ENCODE measurements at places on chromosomes 2 and 18.

DNA sequence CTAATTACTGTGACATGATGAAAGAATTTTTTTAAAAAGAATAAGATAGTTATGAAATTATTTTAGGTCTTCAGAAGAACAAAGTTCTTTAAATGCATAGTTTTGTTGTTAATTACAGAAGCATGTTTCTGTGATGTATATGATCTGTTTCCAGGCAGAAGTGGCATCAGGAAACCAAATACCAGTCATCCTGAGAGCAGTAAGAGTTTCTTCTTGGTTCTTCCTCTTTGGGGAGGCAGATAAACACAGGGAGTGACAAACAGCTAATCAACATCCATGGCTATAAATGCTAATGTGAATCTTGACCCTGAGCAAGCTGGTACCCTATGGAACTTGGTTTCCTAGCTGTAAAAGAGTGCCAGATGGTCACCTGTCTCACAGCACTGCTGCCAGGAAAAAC lies 29.2 kb downstream of the WIPF1 start:
- DNase-seq = no peak

GRCh38 chr2:152493417-152493816 lies 158.4 kb downstream of the FMNL2 start:
- DNase-seq = no peak

- no peak for DNase-seq
Measured at GRCh38 chr2:88097192-88097591, 29.6 kb downstream of the SMYD1 start.

DNA sequence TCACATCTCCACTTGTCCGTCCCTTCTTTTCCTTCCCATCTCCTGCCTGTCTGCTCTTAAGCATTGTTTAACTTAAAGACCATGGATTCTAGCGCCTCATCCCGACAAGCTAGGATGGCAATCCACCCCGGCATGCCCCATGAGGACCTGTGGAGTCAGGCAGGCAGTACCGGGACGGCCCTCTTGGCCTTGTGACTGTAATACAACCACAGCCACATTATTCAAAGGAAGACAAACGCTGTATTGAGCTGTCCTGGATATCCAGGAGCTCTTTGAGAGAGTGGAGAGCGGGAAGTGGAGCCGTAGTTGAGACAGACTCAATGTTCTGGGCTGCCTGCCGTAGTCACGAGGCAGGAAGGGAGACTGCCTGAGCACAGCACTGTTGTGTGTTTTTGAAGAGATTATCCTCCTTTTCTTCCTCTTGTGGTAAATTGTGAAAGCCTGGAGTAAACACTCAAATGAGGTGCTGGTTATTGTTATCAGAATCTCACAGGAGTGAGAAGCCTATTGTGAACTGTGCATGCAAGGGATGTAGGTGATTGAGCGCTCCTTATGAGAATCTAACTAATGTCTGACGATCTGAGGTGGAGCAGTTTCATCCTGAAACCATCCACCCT lies 929.8 kb upstream of the CNTNAP5 start:
- DNase-seq = no peak

DNA sequence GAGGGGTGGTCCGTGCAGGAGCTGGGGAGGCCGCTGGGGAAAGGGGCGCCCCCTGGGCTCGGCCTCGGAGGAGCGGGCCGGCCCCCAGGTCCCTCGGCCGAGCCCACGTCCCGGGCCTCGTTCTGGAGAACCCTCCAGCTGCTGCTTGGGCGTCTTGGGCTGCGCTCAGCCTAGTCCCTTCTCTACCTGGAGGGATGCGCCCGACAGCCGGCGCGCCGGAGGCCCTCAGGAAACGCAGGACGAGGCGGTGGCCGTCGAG lies 293 bp upstream of the D2HGDH start:
- DNase-seq = no peak

DNA sequence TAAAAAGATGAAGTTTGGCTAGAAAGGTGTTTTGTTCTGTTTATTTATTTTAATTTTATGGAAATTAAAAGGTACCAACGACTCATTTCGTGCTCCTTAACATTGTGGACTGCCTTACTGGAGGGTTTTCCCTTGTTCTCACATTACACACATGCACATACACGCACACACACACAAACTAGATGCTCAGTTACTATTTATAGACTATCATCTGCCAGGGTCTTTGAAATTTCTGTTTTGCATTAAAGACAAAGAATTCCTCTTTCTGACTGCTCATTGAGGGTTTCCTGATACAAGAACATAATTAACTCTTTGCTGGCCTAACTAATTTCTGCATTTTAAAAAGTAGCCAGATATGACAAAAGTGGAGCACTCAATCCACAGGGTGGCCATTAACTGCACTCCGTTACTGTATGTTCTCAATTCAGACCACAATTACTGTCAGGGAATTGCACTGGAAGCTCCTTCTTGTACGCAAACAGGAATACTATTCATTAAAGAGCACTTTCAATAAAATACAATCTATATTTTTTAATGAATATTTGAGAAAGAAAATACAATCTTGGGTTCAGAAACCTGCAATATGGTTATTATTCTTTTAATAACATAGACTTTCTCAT lies 366.9 kb upstream of the GALNT5 start:
- no peak for DNase-seq

- DNase-seq = no peak
Measured at GRCh38 chr2:523698-524270, 153.4 kb downstream of the TMEM18 start.

GRCh38 chr2:40271094-40271493 lies 180.8 kb downstream of the SLC8A1 start:
- DNase-seq = no peak

DNA sequence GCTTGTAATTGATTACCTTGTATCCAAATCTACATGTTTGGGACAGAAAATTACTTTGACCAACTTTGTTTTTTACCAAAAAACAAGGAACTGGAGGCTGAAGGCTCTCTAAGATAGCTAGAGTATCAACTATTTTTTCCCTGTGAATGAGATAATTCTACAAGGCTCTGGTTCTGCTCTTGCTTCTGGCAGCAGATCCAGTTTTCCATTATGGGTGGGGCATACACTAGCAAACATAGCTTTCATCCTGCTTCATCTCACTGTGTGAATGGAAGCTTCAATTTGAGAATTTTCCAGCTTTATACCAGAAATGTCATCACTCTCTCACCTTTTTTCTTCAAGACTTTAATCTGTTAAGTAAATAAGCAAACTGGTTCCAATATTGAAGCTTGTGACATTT lies 249.7 kb downstream of the RPRM start:
- DNase-seq = no peak

- peak; percentile 40 for DNase-seq
Measured at GRCh38 chr2:86807468-86808275, 17.0 kb upstream of the CD8A start.

DNA sequence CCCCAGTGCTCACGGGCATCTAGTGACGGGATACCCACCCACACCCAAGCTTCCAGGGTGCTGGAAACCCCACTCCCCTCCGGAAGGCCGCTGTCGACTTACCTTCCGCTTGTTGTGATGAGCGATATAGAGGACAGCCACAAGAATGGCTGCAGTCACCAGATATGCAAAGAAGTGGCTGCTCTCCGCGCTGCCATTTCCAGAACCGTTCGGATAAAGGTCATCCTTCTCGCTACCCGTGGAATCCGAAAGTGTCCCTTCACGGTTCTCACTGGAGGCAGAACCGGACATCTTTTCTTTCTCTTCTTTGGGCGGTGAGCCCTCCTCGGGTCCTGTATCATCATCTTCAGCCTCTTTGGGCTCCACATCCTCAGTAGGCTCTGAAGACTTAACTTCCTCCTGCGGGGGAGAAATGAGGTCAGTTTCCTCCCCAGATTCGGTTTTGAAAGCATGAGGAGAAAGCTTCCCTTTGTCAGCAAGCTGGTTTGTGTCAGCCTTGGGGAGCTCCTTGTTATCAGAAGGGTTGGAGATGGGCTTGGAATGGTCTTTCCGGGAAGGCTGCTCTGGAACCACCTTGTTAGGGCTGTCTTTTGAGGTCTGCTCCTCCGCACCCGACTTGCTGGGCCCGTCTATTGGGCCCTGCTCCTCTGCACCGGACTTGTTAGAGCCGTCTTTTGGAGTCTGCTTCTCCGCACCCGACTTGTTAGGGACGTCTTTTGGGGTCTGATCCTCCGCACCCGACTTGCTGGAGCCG lies 1.2 kb downstream of the TGOLN2 start:
- peak; percentile 24 for DNase-seq

- DNase-seq = no peak
Measured at GRCh38 chr18:34609986-34610648, 100.0 kb upstream of the DTNA start.

DNA sequence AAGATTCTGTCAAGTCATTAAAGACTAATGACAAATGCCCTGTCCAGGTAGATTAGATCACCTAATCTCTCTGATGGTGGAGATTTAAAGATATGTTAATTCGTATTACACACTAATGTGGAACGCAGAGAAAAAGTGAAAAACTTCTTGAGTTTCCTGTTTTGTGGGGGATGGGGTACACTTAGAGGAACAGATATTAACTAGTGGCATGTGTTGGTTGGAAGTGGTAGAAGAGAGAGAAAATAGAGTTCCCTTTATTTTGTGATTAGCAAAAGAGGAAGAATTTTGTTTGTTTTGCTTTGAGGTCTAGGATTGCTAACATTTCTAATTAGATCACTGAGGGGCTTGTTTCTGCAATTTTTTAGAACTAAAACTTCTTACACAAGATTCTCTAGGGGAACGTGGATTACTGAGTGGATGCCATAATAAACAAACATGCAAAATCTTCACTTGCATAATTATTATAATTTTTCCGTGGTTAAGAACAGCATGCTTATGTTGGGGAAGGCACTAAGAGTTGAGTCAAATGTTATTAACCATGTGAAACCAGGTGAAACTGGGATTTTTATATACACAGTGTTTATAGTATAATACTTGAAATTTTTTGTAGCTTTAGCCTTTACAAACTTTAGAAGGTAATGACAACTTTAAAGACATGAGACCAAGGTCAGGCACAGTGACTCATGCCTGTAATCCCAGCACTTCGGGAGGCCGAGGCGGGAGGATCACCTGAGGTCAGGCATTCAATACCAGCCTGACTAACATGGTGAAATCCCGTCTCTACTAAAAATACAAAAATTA lies 97.4 kb upstream of the STK17B start:
- DNase-seq = no peak

GRCh38 chr2:227608561-227609338 lies 5.9 kb downstream of the SCYGR3 start:
- DNase-seq = no peak

- DNase-seq = no peak
Measured at GRCh38 chr2:168784993-168785392, 17.4 kb upstream of the NOSTRIN start.

DNA sequence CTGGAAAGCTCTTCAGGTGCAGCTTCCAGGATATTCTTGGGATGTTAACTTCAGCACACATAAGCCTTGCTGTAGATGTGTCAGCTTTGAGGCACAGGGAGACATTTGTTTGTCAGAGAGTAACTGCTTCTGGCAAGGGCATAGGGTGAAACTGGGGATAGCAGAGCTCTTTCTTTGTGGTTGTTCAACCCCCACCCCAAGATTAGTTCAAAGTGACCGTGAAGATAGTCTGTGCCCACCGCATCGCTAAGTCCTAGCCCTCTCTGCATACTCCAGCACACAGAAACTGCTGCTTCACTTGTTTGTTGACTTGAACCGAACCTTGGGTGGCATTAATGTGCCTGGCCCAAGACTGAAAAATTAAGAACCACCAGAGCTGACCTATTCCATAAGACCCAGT lies 1.4 kb downstream of the SLC14A1 start:
- no peak for DNase-seq

- no peak for DNase-seq
Measured at GRCh38 chr2:128369602-128370467, 51.2 kb upstream of the HS6ST1 start.

- no peak for DNase-seq
Measured at GRCh38 chr18:40874233-40874632, 1080.8 kb upstream of the PIK3C3 start.

- peak; percentile 86 for DNase-seq
Measured at GRCh38 chr2:111168528-111169239, 48.0 kb downstream of the BCL2L11 start.

- no peak for DNase-seq
Measured at GRCh38 chr2:64727013-64727767, 73.5 kb upstream of the SERTAD2 start.

DNA sequence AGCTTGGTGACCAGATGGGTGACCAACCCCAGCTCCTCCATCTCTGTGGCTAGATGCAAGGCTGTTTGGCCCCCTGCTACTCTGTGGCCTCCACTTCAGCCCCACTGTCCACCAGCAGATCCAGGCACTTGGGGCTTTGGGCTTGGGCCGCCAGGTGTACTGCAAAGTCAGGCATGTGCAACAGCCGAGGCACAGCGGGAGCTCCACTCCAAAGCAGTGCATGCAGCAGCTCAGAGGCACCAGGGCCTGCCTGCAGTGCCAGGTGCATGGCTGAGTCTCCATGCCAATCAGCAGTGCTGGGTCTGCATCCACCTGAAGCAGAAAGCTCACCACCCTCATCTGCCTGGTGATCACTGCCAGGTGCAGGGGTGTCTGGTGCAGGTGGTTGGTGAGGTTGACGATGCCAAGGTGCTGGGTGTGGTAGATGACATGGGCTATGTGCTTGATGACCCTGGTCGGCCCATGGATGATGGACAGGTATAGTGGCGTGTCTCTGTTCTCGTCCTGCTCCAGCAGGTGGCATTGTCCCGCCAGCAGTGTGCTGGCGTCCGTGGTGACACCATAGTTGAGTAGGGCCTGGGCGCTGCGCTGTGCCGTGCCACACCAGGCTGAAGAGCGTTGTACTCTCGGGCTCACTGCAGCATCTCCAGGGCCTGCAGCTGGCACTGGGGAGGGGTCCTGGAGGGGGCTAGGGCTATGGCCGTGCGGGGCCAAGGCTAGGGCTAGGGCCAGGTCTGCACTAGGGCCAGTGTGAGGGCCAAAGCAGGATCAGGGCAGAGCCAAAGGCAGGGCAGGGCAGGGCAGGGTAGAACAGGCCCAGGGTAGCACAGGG lies 1.0 kb upstream of the ANKRD62 start:
- DNase-seq = no peak

- DNase-seq = peak; percentile 44
Measured at GRCh38 chr2:54239427-54239826, 16.6 kb downstream of the TSPYL6 start.
